ENCODE measurements at places on chromosomes 5 and 9.

DNA sequence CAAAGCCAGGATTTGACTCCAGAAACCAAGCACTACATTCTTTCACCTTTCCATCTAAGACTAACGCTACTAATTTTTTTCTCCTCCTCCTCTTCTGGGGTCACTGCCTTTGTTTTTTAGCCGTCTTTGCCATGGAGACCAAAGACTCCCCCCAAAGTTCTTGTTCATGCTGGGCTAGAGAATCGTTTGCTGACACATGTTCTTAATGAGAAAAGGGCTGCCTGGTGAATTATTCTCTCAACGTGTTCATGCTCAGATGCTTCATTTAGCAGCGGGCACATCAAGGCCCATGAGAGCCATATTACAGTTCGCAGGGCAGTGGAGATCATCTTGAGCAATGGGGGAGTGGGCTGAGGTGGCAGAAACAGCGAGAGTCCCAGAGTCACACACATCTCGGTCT, 134.9 kb downstream of the SLIT3 start:
- no peak for DNase-seq

GRCh38 chr9:83027153-83027891, 35.6 kb downstream of the RASEF start:
- DNase-seq = no peak

- no peak for DNase-seq
Measured at GRCh38 chr5:168152660-168153059, 138.8 kb upstream of the WWC1 start.

- no peak for DNase-seq
Measured at GRCh38 chr5:97918620-97919019, 735.6 kb upstream of the RIOK2 start.

DNA sequence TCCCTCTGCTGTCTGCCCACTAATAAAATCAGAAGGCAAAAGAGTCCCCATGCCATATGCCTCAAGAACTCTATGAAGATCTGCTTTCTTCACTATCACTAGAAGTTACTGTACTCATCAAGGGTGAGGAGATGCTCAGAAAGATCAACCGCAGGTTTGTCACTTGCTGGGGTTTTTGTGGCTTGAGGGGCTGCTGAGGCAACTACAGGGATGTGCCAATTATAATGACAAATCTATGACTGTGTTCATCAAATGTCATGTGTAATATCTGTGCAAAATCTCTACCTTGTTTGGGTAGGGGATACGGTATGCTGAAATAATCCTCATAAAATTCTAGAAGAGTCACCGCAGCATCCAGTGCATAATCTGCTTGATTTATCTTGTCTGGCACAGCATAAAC, 13.0 kb downstream of the ERAP1 start:
- DNase-seq = no peak

DNA sequence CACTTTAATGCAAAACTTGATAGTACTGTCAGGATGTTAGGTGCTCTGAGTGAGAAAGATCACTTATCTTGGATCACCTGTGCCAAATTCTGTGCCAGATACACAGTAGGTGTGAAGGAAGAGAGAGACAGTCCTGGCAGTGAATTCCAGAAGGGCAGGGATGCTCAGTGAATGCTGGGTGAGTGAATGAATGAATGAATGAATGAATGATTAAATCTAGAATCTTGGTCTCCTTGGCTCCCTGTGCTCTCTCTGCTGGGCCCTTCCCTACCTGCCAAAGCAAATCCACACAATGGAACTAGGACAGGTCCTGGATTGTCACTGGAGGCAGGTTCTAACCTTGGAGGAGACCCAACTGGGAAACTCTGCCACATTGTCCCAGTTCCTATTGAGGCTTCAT, 117.5 kb upstream of the CXCL14 start:
- no peak for DNase-seq

DNA sequence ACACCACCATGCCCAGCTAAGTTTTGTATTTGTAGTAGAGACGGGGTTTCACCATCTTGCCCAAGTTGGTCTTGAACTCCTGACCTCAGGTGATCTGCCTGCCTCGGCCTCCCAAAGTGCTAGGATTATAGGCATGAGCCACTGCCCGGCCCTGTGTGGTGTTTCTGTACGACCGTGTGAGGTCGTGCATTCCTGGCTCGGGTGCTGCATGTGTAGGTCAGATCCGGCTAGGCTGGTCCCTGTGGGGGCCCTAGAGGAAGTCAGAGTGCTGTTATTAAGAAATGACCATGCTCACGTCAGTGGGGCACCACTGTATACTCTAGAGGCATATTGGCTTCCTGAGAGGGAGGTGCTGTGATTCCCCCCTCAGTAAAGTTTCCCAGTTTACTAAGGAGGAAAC, 13.7 kb downstream of the WNK2 start:
- no peak for DNase-seq

DNA sequence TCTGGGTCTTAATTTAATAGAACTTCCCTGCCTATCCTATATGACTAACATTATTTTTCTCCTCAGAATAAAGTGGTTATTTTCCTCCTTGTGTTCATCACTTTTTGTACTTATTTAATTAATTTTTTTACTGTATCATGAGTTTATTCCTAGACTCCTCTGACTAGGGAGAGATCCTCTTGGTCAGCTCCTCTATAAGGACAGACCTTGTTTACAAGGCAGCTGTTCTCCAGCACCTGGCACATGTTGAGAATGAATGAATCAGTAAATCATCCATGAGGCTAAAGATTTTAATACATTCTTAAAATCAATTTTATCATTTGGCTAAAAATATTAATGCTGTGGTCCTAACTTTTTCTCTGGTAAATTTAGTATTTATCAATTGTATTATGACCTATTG, 139.8 kb downstream of the NUDT12 start:
- DNase-seq = no peak

GRCh38 chr5:66985417-66985816, 211.2 kb downstream of the CD180 start:
- DNase-seq = no peak

DNA sequence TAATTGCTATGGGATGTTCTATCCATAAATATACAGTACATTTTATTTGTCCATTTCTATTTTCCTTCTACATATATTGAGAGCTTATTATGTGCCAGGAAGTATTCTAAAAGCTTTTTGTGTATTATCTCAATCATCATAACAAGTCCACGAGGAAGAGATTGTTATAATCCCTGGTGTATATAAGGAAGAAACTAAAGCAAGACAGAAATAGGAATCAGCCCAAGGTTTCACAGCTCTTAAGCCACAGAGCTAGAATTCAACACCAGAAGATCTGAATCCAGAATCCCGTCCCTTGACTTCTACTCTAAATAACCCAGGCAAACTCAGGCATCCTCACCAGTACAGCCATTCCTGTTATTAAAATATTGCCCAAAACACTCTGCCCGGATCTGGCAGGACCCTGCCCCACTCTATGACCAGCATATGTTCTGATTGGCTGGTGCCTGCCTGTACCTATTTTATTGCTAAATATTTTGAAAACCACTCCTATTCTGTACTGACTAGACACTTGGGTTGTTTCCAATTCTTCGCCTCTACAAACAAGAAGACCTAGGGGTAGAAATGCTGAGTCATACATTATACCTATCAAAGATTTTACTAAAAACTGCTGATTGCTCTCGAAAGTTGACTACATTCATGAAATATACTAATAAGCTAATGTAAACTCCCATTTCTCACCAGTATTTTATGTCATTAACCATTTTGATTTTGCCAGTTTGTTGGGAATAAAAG, 297.4 kb downstream of the ENC1 start:
- no peak for DNase-seq

- DNase-seq = no peak
Measured at GRCh38 chr9:126531591-126531990, 82.1 kb upstream of the LMX1B start.

DNA sequence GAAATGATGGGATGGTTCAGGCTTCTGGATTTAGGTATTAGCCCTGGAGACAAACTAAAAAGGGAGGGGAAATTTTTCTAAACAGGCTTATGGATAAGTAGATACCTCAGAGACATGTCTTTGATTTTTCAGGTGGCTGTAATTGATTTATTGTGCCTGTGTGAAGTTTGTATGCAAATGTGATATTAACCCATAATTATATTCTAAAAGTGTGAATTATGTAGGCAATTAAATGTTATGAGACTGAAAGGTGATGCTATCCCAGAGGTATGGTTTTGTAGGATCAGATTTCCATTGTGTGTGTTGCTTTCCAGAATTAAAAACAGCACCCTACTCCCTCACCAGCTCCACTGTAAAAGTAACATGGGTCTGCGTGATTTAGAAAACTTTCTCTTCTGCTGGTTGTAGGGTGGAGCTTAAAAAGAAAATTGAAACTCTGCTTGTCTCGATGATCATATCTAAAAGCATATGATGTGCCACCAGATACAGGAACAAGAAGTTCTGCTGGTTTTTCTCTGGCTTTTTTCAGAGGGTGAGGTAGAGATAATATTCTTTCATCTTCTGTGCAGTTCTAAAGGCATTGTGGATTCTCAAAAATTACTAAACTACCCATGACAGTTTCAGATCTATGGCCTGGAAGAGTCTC, 71.8 kb upstream of the TAF11L2 start:
- no peak for DNase-seq

DNA sequence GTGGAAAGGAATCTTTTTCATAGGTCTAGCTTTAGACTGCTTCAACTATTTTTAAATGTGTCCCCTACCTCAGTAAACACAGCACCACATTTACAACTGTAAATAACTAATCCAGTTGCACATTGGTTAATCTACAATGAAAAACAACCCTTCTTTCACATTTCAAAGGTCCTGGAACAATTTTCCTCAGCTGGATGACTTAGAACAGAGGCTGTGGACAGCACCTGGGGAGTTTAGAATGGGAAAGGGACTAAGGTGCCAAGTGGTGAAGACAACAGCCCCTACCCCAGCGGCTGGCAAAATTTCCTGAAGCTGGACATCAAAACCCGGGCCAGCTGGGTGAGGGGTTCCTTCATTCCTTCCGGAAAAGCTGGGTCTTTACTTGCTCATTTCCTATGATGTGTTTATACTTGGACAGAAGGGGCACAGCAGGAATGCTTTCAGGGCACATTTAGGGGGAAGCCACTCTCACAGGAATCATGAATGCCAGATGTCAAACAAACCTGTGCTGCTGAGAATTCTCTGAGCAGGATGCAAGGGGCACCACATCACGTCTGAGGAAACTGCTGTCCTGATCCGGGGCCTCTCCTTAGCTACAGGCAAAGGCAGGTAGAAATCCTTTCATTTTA, 158.3 kb downstream of the NR2F1-AS1 start:
- no peak for DNase-seq

DNA sequence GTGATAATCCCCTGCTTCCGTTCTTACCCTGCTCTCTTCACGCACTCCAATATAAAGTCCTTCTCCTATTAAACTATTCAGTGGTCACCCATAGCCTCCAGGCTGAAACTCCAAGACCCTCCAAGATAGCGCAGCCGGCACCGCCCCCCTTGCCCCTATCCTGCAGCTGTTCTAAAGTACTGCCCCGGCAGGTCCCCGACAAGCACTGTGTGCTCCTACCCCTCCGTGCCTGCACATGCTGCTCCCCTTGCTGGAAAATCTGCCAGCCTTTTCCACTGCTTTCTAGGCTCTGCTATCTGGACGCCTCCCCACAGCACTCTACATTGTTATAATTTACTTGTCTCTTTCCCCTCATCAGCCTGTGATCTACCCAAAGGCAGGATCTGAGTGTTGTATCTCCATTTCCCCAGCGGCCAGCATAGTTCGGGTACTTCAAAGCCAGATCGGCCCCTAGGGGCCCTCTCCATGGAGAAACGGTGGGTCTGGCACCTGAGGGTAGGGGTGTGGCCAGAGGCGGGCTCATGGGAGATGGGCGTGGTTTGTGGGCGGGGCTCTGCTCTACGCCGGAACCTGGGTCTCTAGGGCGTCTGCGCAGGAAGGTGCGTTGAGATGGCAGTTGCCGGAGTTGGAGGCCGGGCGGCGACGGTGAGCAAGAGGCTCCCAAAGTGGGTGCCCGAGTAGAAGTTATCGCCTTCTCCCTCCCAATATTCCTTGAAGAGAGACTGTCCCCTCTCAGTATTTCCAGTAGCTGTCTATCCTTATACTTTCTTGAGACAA, 83.5 kb upstream of the RUSC2 start:
- no peak for DNase-seq

GRCh38 chr9:20001058-20001457, 212.2 kb upstream of the SLC24A2 start:
- DNase-seq = no peak

GRCh38 chr5:1315709-1316587, 21.1 kb upstream of the TERT start:
- DNase-seq = peak; percentile 99
